ENCODE measurements at places on chromosomes 11 and 22. TPM values are rescaled to one million over a fixed set of nuclear protein-coding genes. Genes with fewer than 3 reads are reported as not detected.

KREMEN1 gene
- 5.4 TPM for total RNA-seq

GTSE1 gene
- total RNA-seq, result 20.2 TPM

OR5A1 gene
- not detected for total RNA-seq

CRYBB3 gene
- total RNA-seq, result not detected

LMO2 gene
- 0.30 TPM for total RNA-seq

TP53AIP1 gene
- not detected for total RNA-seq

CHRDL2 gene
- not detected for total RNA-seq

GSTT4 gene
- total RNA-seq, result not detected

IGF2 gene
- 19.8 TPM for total RNA-seq

Data from bronchus fibroblast of lung (primary cell).